ENCODE measurements at places on chromosomes 1 and 21. TPM values are rescaled to one million over a fixed set of nuclear protein-coding genes. Genes with fewer than 3 reads are reported as not detected.

GBP3 gene
- 1.4 TPM for total RNA-seq

OR2M3 gene
- 0.46 TPM for total RNA-seq

PEX11B gene
- total RNA-seq = 32.1 TPM

GFI1 gene
- total RNA-seq = not detected

LAMB3 gene
- 7.8 TPM for total RNA-seq

CA14 gene
- total RNA-seq = 1.8 TPM

LCE6A gene
- not detected for total RNA-seq

ALDH4A1 gene
- 17.5 TPM for total RNA-seq

LRRC71 gene
- 1.2 TPM for total RNA-seq

SPAG17 gene
- total RNA-seq = 8.8 TPM

FH gene
- total RNA-seq = 99.4 TPM

CD2 gene
- not detected for total RNA-seq

FAM229A gene
- 2.3 TPM for total RNA-seq

CFAP57 gene
- 6.2 TPM for total RNA-seq

TRIM46 gene
- 21.2 TPM for total RNA-seq

AKNAD1 gene
- total RNA-seq = 2.8 TPM

USP16 gene
- total RNA-seq = 34.8 TPM

TSEN15 gene
- total RNA-seq = 28.1 TPM

OR14C36 gene
- not detected for total RNA-seq

PRKAB2 gene
- 34.1 TPM for total RNA-seq

CDK18 gene
- total RNA-seq = 3.0 TPM

CLIC6 gene
- 2.1 TPM for total RNA-seq

SPOCD1 gene
- total RNA-seq = 0.23 TPM

ADORA1 gene
- total RNA-seq = 29.8 TPM

SH2D2A gene
- not detected for total RNA-seq

COL11A1 gene
- total RNA-seq = 36.7 TPM

RIPPLY3 gene
- 0.23 TPM for total RNA-seq

VASH2 gene
- 17.8 TPM for total RNA-seq

ASCL5 gene
- total RNA-seq = 0.23 TPM

CLCA4 gene
- total RNA-seq = not detected

CHD5 gene
- total RNA-seq = 64.1 TPM

EDN2 gene
- not detected for total RNA-seq

PEAR1 gene
- total RNA-seq = 0.92 TPM

IQCC gene
- 4.6 TPM for total RNA-seq

PMVK gene
- 15.7 TPM for total RNA-seq

S1PR1 gene
- total RNA-seq = 49.8 TPM

PADI2 gene
- 3.5 TPM for total RNA-seq

S100A4 gene
- total RNA-seq = 3.2 TPM

BCAN gene
- 219 TPM for total RNA-seq

LORICRIN gene
- 0.69 TPM for total RNA-seq

GBP7 gene
- total RNA-seq = not detected

FYB2 gene
- 3.9 TPM for total RNA-seq

SLC30A2 gene
- total RNA-seq = not detected

GPR157 gene
- 0.69 TPM for total RNA-seq

All from diencephalon (tissue), 1 donor.